ENCODE measurements at places on chromosomes 2 and 18.

GRCh38 chr2:134401789-134402188 lies 147.9 kb downstream of the MGAT5 start:
- no peak for DNase-seq

GRCh38 chr2:23567161-23567756 lies 182.3 kb downstream of the KLHL29 start:
- no peak for DNase-seq

DNA sequence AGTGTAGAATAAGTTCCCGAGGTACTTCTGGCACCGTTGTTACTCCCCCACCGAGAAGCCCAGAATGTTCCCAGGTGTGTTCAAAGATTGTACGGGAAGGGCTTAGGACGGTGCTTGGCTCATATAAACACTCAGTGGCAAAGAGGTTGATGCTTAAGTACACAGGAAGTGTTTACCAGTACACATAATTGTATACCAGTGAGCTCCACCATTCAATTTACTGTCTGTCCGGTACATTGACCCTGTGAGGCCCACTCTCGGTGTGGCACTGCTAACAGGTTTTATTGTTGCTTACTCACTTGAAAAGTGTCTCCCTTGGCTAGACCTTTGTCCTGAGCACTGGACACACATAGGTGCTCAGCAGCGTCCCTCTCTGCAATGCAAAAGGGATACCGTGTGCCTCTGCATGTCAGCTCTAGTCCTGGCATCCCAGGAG lies 191.0 kb downstream of the NEDD4L start:
- DNase-seq, result no peak

GRCh38 chr2:195496991-195497390 lies 160.0 kb upstream of the SLC39A10 start:
- no peak for DNase-seq

Measured in stimulated activated CD4-positive, alpha-beta T cell treated with anti-CD3 and anti-CD28 coated beads, Interleukin-2, amount 100 ng/mL, for 4 hours (primary cell).